Progenitor cell of endocrine pancreas (in vitro differentiated cells): ENCODE measurements at places on chromosomes 6 and 20. TPM values are rescaled to one million over a fixed set of nuclear protein-coding genes. Genes with fewer than 3 reads are reported as not detected.

GRCh38 chr6:39005774-39006173 lies 42.8 kb upstream of the GLP1R start:
- peaks cover 2% of the 10 kb centered on the region for H3K36me3 ChIP-seq
- no peak overlapping the region for H3K4me3 ChIP-seq
- peaks cover 30% of the 10 kb centered on the region for H3K4me1 ChIP-seq
- peaks cover 11% of the 10 kb centered on the region for H3K27me3 ChIP-seq

The SMIM8 gene
- total RNA-seq = 16.1 and 16.8 TPM in 2 replicates

DNA sequence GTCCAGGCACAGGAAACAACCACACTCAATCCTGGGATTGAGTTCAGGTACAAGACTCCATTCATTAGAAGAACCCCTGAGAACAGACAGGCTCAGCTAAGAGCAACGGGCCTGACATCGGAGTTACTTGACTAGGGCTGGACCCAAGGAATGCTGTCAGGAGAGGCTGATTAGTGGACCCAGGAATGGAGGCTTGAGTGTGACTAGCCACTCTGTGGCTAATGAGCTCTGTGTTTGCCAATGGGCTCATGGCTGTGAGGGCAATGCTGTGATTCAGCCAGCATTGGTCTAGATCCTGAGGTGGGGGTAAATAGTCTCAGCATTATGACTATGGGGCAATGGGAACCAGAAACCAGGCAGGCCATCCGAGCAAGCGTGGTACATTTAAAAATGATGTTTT lies 71.8 kb downstream of the RIOK1 start:
- peaks cover 2% of the 10 kb centered on the region for H3K36me3 ChIP-seq
- H3K27ac ChIP-seq = peak overlapping the region; percentile 86
- no peak for DNase-seq
- H3K4me3 ChIP-seq = no peak overlapping the region
- H3K4me1 ChIP-seq = peaks cover 24% of the 10 kb centered on the region

GRCh38 chr6:32972353-32973143 lies 4.2 kb downstream of the BRD2 start:
- no peak for DNase-seq
- peaks cover 52% of the 10 kb centered on the region for H3K36me3 ChIP-seq
- no peaks in the 10 kb centered on the region for H3K27me3 ChIP-seq
- peak overlapping the region; percentile 92 for H3K4me3 ChIP-seq
- H3K27ac ChIP-seq = peak overlapping the region; percentile 100
- H3K4me1 ChIP-seq = peaks cover 28% of the 10 kb centered on the region

The SAMD10 gene
- 12.8 and 14.0 TPM in 2 replicates for total RNA-seq

- H3K27me3 ChIP-seq = peaks cover 18% of the 10 kb centered on the region
- H3K4me1 ChIP-seq = peaks cover 7% of the 10 kb centered on the region
- peak overlapping the region; percentile 97 for H3K27ac ChIP-seq
- no peaks in the 10 kb centered on the region for H3K36me3 ChIP-seq
- no peak for DNase-seq
Observed at GRCh38 chr6:170176136-170176897, 114.6 kb downstream of the DLL1 start.
